ENCODE measurements at places on chromosomes 2 and 18.

DNA sequence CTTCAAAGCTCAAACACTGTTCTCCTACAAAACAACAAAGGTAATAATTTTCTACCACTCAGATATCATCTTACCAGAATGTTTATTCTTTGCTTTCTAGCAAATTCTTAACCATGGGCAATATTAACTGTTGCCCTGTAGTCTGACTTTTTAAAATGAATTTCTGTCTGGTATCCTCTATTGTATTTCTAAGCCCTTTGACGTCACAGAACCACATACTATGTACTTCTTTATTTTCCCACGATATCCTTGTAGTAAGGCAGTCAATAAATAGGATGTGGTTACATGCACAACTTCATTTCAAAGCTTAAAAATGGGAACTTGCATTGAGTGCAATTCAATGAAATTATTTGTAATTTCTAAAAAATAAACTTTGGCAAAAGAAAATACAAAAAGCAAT lies 58.7 kb downstream of the THADA start:
- no peak for DNase-seq

- DNase-seq, result no peak
Measured at GRCh38 chr2:159201360-159202063, 85.0 kb downstream of the WDSUB1 start.

GRCh38 chr18:26301681-26302080 lies 75.4 kb downstream of the TAF4B start:
- DNase-seq, result peak; percentile 93

GRCh38 chr2:239339726-239340601 lies 60.9 kb downstream of the HDAC4 start:
- DNase-seq, result no peak

DNA sequence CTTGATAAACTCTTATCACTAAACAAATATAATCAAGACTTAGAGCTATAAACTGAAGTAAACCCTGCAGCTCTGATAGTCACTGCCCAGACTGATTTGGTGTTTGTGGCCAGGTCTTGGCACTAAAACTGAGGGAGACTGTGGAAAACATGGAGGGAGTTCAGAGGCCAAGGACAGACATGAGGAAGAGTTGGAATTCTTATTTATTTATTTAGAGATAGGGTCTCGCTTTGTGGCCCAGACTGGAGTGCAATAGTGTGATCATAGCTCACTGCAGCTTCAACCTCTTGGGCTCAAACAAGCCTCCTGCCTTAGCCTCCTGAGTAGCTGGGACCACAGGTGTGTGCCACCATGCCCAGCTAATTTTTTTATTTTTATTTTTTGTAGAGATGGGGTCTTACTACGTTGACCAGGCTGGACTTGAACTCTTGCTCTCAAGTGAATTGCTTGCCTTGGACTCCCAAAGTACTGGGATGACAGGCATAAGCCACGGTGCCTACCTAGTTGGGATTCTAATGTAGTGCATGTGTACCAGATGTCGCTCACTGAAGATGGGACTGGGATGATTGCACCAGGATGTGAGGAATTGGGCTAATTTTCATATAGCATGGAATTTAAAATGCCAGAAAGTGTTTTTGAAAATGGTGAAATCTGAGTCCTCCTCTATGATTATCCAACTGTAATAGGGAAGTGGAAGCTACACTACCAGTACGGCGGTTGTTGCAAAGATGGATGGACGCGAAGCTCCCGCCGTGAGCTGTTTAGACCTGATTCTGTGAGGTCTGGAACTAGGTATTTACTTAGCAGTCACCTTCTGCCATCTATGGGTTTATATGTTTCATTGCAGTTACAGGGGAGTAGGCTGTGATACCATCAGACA lies 52.7 kb upstream of the CTLA4 start:
- DNase-seq, result peak; percentile 77

GRCh38 chr18:62505669-62506494 lies 16.9 kb upstream of the ZCCHC2 start:
- peak; percentile 55 for DNase-seq

GRCh38 chr18:74819433-74820059 lies 221.9 kb downstream of the ZNF407 start:
- DNase-seq, result no peak

DNA sequence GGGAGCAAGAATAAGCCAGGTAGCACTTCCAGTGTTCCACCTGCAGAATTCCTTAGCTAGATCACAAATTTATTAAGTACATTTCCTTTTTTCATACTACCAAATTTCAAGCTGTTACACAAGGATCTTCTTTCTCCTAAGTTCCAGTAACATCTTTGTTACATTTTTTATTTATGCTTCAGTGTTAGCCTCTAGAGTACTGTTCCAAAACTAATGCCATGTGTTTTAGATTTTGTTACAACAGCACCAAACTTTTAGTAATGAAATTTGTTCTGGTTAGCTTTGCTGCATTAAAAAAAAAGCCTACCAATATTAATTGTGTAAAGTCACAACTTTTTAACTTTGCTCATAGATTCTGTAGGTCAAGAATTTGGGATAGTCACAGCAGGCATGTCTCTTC lies 161.1 kb downstream of the CAMKMT start:
- DNase-seq, result no peak

- peak; percentile 100 for DNase-seq
Measured at GRCh38 chr2:223815186-223815883, 22.0 kb downstream of the AP1S3 start.

- DNase-seq, result no peak
Measured at GRCh38 chr18:40447820-40448219, 1507.2 kb upstream of the PIK3C3 start.

DNA sequence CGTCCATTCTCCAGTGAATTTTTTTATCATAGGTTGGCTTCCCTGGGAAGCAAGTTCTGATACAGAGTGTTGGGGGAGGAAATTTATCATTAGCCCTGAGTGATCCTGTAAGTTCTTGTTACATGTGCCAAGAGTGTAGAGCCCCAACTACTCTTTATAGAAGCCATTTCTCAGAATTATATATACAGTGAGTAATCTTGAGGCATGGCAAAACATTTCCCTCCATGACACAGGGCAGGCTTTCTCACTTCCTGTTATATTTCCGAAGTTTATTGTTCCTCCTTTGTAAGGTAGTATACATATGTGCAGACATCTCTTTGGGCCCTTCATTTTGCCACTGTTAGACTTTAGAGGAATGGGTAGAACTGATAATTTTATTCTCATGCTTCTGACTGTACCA lies 484.7 kb upstream of the NRXN1 start:
- no peak for DNase-seq

DNA sequence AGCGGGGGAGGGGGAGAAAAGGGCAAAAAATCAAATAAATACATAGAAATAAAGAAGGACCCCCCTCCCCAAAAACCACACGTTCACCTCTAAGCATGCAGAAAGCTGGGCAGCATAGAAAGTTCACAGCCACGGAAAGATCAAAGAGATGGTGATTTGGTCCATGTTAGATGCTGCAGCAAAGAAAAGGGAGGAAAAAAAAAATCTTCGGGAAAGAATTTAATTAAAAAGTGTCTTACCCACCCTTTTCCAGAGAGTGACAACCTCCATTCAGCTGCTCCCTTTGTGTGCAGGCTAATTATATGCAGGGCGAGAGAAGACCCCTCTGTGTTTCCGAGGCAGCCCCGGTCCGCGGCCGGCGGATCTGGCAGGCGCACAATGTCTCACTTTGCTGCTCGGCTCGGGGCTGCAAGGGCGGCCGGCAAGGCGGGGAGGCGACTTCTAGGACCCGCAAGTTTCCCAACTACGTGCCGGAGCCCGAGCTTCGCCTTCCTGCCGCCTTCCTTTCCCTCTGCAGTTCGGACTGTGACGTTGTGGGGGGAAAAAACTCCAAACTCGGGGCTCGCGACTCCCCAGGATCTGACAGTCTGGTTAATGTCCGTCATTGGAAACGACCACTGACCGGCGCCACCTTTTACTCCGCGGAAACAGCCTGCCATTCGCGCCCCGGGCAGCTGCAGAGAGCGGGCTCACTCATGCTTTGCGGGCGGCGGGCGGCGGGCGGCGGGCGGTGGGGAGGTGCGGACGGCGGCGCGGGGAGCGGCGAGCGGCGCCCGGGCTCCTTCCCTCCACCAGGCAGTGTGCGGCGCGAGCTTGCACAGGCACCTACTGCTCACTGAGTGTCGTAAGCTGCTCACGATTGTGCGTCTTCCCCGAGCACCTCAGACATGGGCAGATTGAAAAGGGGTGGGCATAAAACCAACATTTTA lies at the start of gene LRRTM1:
Gene LRRTM1, minus strand, starts transcription at position 844 of the 929 bp plus-strand sequence. CDS start 933 bp downstream, outside the sequence.
- DNase-seq, result no peak

GRCh38 chr2:190207930-190208329 lies 111.7 kb downstream of the HIBCH start:
- no peak for DNase-seq

DNA sequence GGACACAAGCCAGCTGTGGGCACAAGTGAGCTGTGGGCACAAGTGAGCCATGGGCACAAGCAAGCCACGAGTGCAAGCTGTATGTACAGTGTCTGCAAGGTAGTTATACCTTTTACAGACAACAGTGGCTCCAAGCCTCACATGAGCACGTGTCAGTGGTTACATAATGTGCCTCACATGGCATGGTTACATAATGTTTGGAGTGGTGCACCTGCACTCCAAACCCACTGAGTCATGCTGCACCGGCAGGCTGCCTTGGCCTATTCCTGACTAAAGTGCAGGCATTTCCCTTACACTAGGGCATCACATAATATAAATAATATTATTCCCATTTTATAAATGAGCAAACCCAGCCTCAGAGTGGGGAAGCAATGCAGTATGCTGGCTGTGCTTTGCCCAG lies 62.6 kb downstream of the MARCO start:
- DNase-seq, result peak; percentile 75

DNA sequence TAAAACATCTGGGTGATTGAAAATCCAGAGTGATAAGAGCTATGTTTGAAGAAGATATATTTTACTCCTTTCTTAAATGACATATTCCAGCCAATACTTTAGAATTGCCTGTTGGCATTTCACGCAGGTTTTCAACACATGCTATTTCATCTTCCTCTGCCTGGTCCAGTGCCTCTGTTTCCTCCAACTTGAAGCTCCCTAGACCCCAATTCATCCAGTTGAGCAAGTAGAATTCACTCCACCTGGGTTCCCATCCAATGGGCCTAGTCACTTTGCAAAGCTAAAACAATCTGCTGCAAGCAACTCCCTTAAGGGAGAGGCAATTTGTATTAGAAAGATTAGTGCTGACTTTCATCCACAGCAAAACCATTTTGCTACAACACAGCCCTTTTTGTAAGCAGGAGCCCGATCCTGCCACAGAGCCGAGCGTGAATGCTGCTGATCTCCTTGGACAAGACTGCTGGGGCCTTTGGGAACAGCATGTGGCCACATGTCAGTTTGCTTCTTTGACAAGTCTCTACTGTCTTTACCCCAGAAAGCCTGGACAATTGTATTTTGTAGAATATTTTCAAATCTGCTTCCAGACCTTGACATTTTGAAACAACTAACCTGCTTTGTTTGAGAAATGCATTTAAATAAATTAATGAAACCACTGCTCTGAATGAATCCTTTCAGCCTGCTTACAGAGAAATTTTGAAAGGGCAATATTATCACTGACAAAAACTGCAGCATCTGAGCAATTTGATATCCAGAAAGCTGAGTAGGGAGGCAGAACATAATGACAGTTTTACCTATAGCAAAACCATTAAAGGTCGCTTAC lies 259.1 kb downstream of the TDRD15 start:
- no peak for DNase-seq

- no peak for DNase-seq
Measured at GRCh38 chr2:96083989-96084857, 32.1 kb downstream of the ADRA2B start.

DNA sequence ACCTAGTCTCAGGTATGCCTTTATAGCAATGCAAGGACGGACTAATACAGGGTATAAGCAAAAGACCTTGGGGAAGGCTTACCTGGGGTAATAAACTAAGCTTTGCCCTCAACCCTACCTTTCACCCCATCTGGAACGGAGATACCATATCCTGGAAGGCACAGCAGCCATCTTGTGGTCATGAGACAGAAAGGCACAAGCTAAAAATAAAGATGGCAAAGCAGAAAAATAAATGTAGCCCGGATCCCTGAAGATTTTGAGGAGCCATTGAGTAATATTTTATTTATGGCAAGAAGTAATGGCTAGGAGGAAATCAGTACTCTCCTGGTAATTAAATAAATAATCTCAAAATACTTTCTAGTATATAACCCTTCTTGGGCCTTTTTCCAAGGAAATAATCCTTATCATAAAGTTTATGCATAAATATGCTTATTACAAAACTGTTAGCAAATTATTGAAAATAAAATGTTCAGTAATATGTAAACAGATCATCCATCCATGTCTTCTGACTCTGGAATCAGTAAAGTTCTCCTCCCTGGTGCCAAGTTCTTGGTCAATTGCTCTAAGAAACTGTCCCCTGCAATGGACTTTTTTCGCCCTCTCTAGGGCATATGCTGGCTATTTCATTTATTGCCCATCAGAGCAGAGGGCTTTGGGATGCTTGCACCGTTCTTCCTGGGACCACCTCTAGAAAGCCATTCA lies 198.7 kb downstream of the SPP2 start:
- no peak for DNase-seq

GRCh38 chr2:181022652-181023051 lies 42.2 kb downstream of the UBE2E3 start:
- no peak for DNase-seq

DNA sequence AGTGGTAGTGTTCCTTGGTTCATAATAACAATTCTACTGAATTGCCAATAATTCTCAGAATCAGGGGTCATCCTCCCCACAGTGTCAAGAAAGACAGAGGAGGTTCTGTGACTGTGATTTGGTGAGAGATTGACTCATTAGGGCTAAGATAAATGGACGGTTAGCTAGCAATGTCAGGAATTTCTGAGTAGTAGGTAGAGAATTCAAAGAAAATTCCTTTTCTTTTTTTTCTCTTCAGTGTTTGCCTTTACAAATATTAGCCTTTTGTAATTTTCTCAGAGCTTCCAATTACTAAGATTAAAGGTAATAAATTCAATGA lies 16.8 kb upstream of the CRIM1 start:
- peak; percentile 92 for DNase-seq

DNA sequence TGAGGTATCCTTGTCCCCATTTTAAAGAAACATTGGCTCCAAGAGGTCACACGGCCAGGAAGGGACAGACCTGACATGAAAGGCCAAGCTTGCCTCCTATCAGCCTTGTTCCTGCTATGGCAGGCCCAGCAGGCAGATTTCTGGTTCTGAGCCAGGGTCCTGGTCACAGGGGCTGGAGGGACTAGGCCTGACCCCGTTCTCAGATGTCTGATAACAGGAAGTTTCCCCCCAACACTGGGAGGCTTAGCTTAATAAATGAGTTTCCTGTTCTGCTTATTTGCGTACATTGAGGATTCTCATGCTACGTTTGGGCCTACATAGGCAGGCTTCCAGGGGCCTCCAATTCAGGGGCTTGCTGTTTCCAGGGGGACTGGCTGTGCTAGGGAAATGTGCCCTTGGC lies 107.8 kb upstream of the LTBP1 start:
- DNase-seq, result no peak

GRCh38 chr2:235106874-235107639 lies 155.2 kb downstream of the SH3BP4 start:
- DNase-seq, result peak; percentile 67

- DNase-seq, result no peak
Measured at GRCh38 chr2:221330436-221330835, 241.7 kb downstream of the EPHA4 start.

GRCh38 chr18:211582-211981 lies 53.2 kb downstream of the USP14 start:
- no peak for DNase-seq

- peak; percentile 95 for DNase-seq
Measured at GRCh38 chr18:58362027-58362575, 266.8 kb downstream of the ALPK2 start.
